ENCODE measurements at places on chromosomes 2 and 18.

DNA sequence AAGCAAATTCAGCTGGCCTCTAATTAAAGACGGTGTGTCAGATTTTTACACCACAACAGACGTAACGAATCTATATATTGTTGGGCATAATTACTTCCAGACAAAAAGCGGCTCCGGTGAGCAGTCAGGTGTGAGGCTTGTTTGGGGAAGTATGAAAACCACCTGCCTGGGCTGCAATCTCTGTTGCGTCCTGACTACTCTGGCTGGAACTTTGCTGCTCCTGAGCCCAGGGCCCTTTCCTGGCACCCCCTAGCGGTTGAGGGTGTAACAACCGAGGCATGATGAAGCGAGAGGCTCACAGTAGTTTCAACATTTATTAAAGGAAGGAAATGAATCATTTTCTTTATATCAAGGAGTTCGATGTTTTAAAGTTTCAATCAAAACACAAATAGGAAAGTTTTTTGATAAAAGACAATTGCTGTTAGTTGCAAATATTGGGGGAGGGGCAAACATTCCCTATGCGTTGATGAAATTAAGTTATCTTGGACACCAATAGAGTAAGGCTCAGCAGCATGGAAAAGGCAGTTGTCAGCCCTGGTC lies 10.6 kb upstream of the ITGB6 start:
- peak; percentile 29 for DNase-seq

DNA sequence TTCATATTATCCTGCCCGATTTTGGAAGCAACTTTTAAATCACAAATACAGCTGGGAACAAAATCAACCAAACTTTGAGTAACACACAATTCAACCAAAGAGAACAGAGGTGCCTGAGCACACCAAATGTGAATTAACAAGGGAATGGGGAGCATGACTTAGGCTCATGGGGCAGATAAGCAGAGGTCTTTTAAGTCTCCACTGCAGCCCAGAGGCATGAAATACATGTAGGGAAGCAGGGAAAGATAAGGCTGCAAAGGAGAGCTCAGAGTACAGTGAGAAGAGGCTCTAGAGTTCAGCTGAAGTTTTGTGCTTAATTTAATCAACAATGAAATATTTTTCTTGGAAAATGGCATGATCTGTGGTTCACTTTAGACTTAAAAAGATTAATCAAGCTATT lies 49.0 kb downstream of the CYTIP start:
- no peak for DNase-seq

DNA sequence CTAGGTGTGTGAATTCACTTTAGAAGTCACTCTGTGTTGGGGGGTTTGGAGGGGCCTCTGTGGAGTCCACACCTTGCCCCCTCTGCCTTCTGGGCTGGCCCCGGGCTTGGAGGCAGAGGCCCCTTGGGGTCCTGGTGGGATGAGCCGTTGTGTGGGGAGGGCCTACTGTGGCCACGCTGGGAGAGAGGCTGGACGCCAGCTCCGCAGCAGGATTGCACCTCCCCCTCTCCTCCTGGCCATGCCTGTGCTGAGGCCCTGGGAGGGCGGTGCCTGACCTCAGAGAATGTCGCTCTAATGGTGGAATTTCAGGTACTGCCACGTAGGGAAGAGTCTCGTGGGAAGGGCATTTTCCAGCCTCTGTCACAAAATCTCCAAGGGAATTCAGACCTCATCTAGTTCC lies 237.0 kb downstream of the ATAD2B start:
- no peak for DNase-seq

DNA sequence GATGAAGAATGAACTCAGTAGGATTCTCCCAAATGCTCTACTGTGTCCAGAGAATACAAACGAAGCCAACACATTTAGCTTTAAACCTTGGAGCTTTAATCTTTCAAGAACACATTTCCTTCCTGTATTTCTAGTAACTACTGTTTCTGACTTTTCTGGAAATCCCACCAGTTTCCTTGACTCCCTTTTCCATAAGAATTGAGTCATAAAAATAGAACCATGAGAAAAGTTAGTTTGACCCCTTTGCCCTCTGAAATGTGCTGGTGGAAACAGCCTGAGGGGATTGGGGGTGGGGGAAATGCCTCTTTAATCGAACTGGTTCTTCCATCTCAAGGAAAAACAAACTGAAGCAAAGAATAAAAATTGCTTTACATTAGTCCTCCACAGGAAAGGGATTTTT lies 123.9 kb downstream of the TMEM17 start:
- DNase-seq: no peak

GRCh38 chr2:189298481-189298880 lies 118.9 kb upstream of the COL5A2 start:
- no peak for DNase-seq
